ENCODE measurements at places on chromosomes 4 and X.

DNA sequence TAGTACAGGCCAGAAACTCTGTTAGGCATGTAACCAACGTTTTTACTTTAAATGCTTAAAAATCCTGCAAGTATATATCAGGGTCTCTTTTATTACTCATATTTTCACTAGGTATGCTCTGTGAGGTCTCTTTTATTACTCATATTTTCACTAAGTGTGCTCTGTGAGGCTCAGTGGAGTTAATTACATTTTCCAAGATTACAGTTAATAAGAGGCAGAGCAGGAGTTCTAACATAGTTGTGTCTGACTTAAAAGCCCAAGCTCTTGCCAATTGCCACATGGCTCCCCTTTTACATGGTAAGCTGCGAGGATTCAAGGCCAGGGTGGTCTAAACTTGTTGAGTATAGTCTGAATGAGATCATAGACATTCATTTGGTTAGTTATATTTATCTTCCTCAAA lies 81.0 kb upstream of the ARMCX2 start:
- no peak for DNase-seq

DNA sequence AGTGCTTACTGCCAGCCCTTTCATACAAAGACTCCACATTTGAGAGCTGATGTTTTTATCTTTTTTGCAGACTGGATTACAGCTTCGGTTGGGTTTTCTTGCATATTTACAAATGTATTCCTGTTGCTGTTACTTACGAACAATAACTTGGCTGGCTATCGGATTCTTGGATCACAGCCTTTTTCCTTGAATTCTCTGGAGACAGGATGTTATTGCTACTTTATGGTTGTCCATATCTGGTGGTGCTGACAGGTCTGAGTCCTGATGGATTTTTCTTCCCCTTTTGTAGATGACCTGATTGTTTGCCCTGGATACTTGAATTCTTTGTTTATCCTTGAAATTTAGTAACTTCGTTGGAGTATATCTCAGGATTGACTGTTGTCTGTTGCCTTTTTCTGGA lies 77.7 kb downstream of the PDK3 start:
- DNase-seq, result no peak

DNA sequence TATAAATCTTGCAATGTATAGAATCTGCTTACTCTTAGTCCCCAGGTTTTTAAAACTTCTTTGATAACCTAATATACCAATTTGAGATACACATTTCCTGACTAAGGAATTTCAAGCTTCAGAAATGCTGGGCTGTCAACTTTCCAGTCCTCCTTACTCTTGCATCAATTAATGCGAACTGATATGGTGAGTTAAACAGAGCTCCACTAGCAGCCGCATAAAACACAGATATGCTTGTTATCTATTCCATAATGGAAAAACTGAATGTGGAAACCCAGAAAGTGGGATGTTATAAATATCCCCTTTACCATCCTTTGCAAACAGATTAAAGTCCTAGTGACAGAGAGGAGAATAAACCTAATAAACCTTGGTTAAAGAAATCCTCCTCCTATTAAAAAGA lies 1913.7 kb downstream of the STIM2 start:
- no peak for DNase-seq

DNA sequence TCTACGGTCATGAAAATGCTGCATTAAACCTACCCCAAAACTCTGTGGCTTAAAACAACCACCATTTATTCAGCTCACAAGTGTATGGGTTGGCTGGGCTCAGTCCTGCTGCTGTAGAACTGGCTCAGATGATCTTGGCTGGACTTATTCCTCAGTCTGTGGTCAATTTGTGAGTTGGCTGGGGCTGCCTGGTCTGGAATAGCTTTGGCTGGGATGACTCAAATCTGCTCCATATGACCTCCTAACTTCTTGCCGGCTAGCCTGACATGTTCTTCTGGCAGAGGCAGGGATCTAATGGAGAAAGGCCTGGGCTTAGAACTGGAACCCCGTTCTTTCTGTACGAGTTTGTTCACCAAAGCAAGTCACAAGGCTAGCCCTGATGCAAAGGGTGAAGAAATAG lies 71.7 kb downstream of the CFAP299 start:
- no peak for DNase-seq

DNA sequence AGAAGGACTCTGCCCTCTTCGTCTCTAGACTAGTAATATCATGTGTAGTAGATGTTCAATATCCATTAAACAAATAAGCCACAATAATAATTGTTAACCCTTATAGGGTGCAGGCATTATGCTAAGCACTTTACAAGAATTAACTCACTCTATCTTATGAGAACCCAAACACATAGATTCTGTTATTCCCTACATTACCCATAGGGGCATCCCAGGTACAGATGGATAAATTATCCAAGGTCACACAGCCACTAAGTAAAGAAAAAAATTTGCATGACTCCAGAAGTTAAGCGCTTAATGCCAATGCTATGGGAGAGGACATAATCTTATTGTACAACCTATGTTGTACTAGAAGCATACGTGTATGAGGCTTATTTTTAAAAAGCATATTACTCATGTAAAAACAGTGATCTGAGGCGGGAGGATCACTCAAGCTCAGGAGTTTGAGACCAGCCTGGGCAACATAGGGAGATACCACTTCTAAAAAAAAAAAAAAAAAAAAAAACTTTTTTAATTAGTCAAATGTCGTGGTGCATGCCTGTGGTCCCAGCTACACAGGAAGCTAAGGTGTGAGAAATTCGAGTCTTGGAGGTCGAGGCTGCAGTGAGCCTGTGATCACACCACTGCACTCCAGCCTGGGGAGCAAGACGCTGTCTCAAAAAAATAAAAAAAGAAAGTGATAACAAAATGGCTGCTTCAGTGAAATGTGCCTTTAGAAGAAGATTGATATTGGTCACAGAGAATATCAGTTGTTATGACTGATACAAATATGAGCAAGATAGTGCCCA lies 13.6 kb downstream of the LDB2 start:
- no peak for DNase-seq

DNA sequence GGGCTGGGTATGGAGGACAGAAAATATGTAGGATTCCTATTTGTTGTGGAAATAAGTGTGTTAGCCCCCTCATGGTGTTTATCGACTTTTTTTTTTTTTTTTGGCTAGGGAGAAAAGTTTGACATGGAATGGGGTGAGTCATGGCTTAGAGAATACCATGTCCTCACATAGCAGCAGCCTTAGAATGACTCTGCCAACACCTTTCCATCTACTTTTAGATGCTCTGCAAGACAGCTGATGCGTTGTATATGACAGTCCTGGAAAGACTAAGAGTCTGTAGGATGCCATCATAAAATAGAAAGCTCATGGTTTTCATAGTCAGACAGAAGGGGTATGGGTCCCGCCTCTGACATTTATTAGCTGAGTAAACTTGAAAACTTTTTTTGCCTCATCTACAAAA lies 37.7 kb downstream of the MTTP start:
- no peak for DNase-seq

- DNase-seq, result no peak
Measured at GRCh38 chrX:40085714-40086113, 12.0 kb downstream of the BCOR start.

GRCh38 chr4:17066236-17066635 lies 167.8 kb upstream of the LDB2 start:
- DNase-seq, result no peak

DNA sequence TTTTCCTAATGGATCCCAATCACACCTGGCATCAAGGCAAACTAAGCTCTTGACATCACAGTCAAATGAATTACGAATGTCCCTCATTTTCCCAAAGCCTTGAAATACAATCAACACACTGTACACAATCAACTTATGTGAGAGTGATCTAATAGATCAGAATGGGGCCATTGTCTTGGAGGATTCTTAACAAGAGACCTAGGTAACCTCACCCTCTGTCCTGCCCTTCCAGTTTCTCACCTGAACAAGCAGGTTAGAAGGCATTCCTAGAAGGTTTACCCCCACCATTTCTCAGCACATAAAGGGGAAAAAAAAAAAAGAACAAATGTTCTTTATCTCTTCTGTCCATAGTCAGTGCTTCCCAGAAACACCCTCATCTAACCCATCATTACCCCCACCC lies 6.3 kb downstream of the SLC39A8 start:
- no peak for DNase-seq

DNA sequence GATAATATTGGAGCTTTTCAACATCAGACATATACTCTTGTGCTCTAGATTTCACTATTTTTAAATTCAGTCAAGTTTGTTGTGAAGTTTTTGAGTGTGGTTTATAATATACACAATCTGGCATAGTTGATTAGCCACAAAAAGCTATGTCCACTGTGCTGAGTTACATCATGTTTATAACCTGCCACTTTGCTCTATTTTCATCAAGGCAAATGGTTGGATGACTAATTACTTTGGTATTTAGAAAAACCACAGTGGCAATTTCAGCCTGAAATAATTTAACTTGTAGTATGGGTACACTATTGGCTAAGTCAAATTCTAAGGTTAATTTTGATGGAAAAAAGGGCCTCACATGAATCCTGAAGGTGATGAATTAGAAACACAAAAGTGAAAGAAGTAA lies 262.6 kb downstream of the C4orf33 start:
- no peak for DNase-seq

- no peak for DNase-seq
Measured at GRCh38 chrX:155216940-155217440, 730 bp downstream of the VBP1 start.

GRCh38 chr4:105992641-105993305 lies 97.5 kb downstream of the NPNT start:
- no peak for DNase-seq

GRCh38 chrX:39893417-39894338 lies 204.1 kb downstream of the BCOR start:
- no peak for DNase-seq

GRCh38 chrX:12567857-12568256 lies 223.4 kb upstream of the PRPS2 start:
- DNase-seq, result no peak

- DNase-seq, result no peak
Measured at GRCh38 chrX:154018518-154019060, 1.1 kb downstream of the IRAK1 start.

DNA sequence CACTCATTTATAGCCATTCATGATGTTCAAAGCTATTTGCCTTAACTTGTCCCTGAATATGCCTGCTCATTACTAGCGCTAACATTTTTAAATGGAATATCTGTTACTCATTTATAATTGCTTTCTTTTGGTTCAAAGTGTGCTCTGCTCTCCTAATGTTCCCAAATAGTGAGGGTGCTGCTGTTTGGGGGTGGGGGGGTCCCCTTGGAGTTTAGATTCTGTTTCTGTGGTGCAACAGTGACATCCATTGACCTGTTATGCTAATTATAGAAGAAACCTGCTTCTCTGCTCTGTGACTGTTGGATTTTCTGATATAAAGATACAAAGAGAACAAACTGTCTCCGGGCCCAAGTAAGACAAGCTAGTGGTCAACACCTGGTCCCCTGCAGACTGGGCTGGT lies 222.4 kb downstream of the SHROOM3 start:
- no peak for DNase-seq

- no peak for DNase-seq
Measured at GRCh38 chr4:174860588-174860987, 31.5 kb upstream of the GLRA3 start.

DNA sequence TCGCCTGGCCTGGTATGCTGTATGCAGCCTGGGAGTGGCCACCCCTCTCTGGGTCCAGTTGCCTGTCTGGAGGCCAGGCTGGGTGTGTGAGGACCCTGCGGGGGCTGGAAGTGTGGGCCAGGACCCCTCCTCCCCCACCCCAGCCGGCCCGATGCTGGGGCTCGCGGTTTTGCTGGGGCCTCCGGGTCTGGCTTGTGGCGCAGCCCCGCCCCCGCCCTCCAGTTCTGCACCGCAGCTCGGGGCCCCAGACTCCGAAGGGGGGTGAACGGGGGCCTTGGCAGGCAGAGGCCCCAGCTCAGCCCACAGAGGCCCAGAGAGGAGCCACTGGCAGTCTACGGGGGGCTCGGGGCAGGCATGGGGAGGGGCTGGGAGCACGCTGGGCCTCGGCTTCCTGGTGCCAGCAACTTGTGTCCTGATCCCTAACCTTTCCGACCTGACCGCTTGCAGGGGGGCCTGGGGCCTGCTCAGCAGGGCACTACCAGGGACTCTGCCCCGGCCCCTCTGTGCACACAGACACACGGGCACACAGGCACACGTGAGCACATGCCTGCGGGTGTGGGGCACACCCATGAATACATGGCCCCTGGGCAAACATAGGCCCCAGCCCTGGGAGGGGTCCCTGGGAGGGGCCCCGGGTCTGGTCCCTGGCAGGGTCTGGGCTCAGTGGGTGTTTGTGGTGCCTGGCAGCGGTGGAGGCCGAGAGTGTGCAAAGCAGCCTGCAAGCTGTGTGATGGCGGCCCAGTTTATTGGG lies 21.4 kb upstream of the FGFR3 start:
- no peak for DNase-seq

- DNase-seq, result no peak
Measured at GRCh38 chr4:68719075-68719473, 48.6 kb upstream of the UGT2B15 start.

DNA sequence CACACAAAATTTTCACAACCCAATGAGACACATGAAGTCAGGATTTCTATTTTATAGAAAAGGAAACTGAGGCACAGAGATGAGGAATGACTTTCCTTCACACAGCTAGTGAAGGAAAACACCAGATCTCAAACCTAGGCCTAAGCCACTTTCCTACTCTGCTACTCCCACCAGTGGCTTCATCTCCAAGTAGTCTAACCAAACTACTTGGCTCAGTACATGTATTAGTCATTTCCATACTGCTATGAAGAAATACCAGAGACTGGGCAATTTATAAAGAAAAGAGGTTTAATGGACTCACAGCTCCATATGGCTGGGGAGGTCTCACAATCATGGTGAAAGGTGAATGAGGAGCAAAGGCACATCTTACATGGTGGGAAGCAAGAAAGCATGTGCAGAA lies 196.6 kb downstream of the EVC2 start:
- no peak for DNase-seq

DNA sequence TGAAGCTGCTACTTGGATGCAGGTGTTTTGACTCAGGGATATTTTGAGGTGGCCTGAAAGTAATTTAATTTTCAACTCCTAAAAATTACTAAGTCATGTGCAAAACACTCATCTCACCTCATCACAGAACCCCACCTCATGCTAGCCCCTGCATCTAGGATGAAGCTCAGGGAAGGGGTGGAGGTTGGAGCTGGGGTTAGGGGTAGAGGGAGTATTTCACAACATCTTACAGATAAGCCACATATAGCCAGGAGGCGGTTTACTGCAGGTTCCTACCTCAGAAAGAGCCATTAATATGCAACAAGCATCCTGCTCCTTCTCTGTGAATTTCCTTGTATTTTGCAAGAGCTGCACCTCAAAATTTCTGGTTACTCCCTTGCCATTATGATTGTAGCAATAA lies 70.5 kb upstream of the TSPAN5 start:
- DNase-seq, result no peak

- no peak for DNase-seq
Measured at GRCh38 chr4:47929682-47930201, 15.4 kb upstream of the NFXL1 start.

- DNase-seq, result no peak
Measured at GRCh38 chrX:23898412-23898959, 9.3 kb downstream of the APOO start.

GRCh38 chr4:153064571-153064970 lies 128.4 kb downstream of the FHDC1 start:
- DNase-seq, result no peak
